ENCODE measurements at places on chromosomes 12 and 14.

GRCh38 chr12:78209846-78210505 lies 379.3 kb downstream of the NAV3 start:
- DNase-seq, result no peak

DNA sequence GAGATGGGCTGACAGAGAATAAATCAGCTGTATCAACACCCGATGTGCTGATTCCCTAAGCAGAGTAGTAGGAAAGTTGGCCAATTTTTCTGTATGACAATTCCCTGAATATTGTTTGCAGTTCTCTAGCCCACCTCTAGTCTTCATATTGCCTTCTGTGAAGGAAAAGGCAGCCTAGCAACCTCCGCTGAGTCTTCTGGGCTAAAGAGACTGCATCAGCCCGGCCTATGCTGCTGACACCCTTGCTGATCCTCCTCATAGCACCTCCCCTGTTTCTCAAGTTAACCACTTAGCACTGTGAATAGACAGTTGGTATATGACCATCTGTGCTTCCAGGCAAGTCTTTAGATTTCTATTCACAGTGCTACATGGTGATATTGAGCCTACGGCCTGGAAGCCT lies 161.1 kb upstream of the EGLN3 start:
- DNase-seq, result no peak

DNA sequence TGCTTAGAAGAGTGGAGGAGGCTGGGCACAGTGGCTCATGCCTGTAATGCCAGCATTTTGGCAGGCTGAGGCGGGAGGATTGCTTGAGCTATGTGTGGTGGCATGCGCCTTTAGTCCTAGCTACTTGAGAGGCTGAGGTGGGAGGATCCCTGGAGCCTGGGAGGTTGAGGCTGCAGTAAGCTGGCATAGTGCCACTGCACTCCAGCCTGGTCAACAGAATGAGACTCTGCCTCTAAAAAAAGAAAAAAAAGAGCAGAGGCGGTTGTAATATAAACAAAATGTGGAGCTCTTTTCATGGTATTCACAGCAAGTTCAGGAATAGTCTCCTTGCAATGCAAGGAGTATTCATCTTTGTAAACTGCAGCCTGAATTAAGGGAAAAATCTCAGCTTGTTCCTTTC lies 27.2 kb downstream of the ARID2 start:
- peak; percentile 6 for DNase-seq

- DNase-seq, result peak; percentile 61
Observed at GRCh38 chr12:27048822-27049752, 26.7 kb downstream of the MED21 start.

DNA sequence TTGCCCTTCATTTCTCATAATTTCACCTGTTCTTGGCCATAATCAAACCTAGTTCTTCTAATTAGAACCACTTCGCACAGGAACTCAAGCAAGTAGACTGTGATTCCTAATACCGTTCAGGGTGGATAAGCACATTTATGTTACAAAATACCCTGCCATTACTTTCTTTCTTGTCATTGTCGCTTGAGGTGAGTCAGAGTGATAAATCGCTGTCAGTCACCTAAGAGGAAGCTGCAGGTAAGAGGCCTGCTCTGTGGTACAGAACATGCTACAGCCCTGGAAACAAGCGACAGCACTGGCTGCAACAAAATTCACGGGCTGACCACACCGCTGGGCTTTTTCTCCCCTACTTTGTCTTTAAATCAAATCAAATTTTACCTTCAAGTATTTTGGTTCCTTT lies 218.2 kb downstream of the ANO6 start:
- no peak for DNase-seq

DNA sequence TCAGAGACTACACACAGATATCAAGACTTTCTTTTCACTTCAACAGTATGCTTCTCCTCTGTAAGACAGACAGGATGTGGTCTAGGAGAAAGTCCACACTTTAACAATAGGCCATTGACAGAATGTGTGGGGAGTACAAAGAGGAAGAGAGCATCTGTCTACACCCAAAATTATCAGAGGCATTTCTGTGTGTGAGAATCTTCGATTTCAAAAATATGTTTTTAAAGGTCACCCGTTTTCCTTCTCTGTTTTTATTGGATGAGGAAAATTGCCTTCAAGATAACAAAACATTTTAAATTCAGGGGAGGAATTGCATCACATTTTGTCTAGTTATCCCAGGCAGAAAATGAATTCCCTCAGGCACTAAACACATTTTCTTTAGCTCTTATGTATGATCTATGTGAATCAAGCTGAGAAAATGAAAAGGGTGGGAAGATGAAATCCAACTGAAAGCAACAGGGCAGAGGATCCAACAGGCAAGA lies 16.4 kb downstream of the NAV3 start:
- no peak for DNase-seq

GRCh38 chr14:66069830-66070541 lies 416.2 kb upstream of the CCDC196 start:
- DNase-seq, result no peak

- peak; percentile 50 for DNase-seq
Observed at GRCh38 chr12:111401167-111401605, 4.5 kb upstream of the SH2B3 start.

GRCh38 chr14:40218282-40218941 lies 786.2 kb upstream of the FBXO33 start:
- no peak for DNase-seq

DNA sequence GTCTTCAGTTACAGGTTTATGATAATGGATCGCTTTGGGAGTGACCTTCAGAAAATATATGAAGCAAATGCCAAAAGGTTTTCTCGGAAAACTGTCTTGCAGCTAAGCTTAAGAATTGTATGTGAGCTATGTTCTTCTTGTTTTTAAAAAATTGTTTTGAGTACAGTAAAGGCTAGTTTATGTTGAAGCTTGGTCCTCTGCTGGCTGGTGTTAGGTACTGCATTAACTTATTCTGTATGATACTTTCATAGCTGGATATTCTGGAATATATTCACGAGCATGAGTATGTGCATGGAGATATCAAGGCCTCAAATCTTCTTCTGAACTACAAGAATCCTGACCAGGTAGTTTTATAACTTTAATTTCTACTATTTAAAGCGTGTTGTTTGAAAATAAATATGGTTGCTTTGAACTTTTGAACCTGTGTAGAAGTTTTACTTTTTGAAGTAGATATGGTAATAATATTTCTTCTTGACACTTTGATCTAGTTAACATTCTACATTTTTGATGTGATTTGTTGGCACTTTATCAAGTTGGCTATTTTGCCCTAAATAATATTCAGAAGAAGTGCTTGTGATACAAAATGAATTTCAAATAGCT lies 55.7 kb downstream of the VRK1 start:
- peak; percentile 59 for DNase-seq

DNA sequence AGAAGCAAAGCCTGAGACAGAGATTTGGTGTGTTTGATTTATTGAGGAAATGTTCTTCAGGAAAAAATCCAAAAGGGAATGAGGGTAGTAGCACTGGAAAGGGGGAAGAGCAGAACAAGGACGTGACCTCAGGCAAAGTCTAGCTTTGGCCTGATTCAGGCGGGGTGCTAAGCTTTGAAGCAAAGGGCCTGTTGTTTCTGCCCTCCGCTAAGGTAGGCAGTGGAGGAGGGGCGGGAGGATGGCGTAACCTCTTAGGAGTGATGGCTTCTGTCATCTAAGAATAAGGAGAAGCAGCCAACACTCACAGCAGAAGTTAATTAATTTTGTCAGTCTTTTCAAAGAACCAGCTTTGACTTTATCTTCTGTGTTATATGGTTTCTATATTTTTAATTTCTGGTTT lies 20.4 kb downstream of the ABHD12B start:
- DNase-seq, result no peak

- no peak for DNase-seq
Observed at GRCh38 chr12:2961705-2962104, 2.5 kb downstream of the TEAD4 start.

GRCh38 chr14:105249182-105250007 lies 1.1 kb downstream of the BTBD6 start:
- DNase-seq, result peak; percentile 49

- no peak for DNase-seq
Observed at GRCh38 chr12:106044773-106045172, 94.0 kb downstream of the NUAK1 start.

- DNase-seq, result no peak
Observed at GRCh38 chr12:67765776-67766766, 117.5 kb downstream of the DYRK2 start.

- no peak for DNase-seq
Observed at GRCh38 chr12:46790066-46790465, 35.7 kb downstream of the SLC38A4 start.

GRCh38 chr12:55724940-55725309 lies 3.9 kb downstream of the CD63 start:
- no peak for DNase-seq

- no peak for DNase-seq
Observed at GRCh38 chr14:103191844-103192243, 68.6 kb downstream of the TNFAIP2 start.

DNA sequence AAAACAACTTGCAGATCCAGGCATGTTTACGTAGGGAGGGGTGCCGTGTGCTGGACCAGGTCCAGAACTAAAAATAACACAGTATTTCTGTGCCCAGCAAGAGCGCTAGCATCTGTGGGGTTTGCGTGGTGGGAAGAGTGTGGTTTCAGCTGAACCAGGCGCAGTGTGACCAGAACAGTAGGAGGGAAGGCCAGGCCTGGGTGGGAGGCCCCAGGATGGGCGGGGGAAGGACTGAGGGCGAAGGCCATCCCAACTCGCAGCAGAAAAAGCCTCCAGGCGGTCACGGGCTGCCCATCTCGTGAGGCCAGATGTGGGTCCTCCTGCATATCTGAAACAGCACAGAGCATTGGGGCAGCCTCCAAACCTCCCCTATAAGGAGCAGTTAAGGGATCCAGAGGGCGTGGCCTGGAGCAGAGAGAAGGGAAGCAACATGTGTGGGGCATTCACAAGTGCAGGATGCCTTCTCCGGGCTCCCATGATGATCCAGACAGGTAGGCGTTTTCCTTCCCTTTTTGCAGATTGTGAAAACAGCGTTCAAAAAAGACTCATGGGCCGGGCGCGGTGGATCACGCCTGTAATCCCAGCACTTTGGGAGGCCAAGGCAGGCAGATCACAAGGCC lies 17.8 kb upstream of the CD9 start:
- DNase-seq, result no peak

GRCh38 chr14:67746927-67747326 lies 45.2 kb downstream of the RDH12 start:
- DNase-seq, result no peak

GRCh38 chr12:127487031-127487430 lies 779.9 kb upstream of the TMEM132C start:
- DNase-seq, result no peak

DNA sequence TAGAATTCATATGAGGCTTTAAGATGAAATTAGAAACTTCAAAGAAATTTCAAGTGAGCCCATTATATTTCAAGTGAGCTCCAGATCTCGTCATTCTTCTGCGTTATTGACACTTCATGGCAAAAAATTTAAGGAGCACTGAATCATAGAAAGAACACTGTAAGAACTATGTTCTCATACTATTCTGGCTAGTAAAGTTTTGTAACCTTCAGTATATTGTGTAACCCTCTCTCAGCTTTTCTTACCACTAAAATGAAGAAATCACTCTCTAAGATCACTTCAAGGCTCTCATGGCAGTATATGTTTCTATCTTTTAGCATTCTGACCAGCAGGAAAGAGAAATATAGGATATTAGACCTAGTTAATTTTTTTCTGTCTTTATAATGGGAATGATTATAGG lies 6.3 kb downstream of the GPHN start:
- no peak for DNase-seq

- DNase-seq, result no peak
Observed at GRCh38 chr14:103319422-103319821, 14.6 kb upstream of the EIF5 start.

- DNase-seq, result no peak
Observed at GRCh38 chr12:509500-509899, 49.8 kb downstream of the B4GALNT3 start.

- DNase-seq, result peak; percentile 35
Observed at GRCh38 chr12:126663304-126664094, 1598.3 kb downstream of the AACS start.

DNA sequence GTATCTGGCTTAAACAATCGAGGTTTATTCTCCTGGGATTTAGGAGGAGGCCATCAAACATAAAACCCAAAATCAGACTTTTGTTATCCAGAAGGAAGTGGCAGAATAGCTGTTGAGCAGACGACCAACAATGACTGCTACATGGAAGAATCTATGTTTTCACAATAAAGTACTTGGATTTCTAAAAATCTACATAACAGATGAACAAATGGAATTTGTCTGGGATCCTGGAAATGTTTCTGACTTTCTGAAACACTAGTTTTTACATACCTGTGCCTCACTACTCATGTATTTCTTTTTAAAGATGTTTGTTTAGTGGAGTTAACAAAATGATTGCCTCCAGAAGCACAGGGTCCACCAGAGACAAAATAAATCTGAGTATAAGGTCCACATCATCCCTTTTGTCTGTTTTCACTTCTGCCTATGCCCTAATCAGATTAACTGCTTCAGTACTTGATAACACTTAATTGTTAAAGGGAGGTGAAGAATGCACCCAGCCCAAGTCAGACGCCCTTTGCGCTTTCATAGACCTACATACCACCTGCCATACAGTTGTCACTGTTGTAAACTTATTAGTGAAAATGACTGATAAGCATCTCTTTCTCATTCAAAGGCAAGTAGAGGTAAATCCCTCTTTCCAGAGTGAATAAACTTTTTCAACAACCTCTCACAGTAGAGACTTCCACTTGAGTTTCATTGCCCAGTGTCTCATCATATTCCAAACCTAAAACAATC lies 164.6 kb downstream of the EGLN3 start:
- DNase-seq, result no peak

GRCh38 chr12:28035500-28035899 lies 63.0 kb upstream of the PTHLH start:
- DNase-seq, result peak; percentile 22

DNA sequence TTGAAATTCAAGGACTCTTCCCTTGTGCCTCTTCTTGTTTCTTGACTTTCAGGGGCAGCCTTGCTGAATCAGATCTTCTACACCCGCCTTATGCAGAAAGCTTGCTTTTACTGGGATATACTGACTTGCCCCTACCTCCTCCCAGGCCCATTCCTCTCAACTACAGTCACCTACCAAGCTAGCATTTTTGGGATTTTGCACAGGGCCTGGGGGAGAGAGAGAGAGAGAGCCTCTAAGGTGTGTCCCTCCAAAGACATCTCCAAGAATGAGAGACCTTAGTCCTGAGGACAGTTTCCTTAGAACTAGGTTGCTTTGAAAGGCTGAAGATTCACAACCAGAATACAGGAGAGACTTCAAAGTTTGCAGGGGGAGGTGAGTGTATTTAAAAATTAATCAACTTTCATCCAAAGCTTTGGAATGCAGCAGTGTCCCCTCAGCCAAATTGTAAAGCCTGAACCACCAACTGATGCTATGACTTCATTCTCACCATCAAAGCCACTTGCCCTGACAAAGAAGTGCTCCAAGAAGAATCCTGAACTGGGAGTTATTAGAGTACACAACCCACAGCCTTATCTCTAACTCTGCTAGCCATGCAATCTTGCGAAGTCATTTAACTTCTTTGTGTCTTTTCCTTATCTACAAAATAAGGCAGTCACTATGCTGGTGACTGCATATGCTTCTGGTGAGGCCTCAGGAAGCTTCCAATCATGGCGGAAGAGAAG lies 96.1 kb upstream of the EGLN3 start:
- DNase-seq, result peak; percentile 38

- peak; percentile 12 for DNase-seq
Observed at GRCh38 chr14:104773505-104774452, 20.8 kb downstream of the SIVA1 start.

Measured in erythroblast (primary cell).